Mucosa of gallbladder (tissue), 1 donor: ENCODE measurements at places on chromosomes 7 and 10.
A peak's percentile ranks its signal among the peaks of the same experiment; 100 is the strongest.

DNA sequence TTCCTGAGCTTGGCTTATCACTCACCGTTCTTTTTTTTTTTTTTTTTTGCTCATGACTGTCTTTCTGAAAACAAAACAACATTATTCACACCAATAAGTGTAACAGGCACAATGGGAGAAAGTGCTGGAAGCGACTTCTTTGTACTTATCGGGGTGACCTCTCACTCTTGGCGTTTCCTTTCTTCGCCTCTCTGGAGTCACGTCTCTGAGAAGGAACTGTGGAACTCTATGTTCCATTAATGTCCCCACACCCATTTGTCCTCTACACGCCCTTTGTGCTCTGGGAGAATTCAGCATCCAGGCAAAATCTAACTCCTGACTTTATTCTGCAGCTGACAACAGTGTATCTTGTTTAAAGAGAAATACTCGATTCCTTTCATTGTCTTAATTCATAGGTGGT lies 70.8 kb upstream of the FAM204A start:
- no peak for DNase-seq

GRCh38 chr10:75399461-75400162 lies 2.0 kb downstream of the ZNF503 start:
- DNase-seq, result peak; percentile 85

GRCh38 chr7:40945788-40946187 lies 757.1 kb downstream of the INHBA start:
- no peak for DNase-seq

DNA sequence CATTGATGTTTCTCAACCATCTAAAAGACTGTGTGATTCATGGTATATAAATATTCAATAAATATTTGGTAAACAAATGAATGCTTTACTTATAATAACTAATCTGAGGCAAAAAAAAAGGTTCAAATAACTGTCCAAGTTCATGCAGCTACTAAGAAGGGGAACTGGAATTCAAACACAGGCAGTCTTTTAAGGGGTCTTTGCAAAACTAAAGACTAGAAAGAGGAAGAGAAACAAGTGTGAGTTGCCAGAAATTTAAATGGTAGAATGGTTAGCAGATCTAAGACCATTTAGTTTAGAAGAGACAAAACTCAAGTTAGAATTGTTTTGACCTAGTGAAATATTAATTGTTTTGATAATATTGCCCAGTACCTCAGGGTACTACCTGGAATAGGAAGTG lies 642.0 kb upstream of the LRRN3 start:
- no peak for DNase-seq

- no peak for DNase-seq
Measured at GRCh38 chr10:34650156-34650555, 164.9 kb downstream of the PARD3 start.

GRCh38 chr7:41773756-41774155 lies 70.9 kb upstream of the INHBA start:
- DNase-seq, result no peak

DNA sequence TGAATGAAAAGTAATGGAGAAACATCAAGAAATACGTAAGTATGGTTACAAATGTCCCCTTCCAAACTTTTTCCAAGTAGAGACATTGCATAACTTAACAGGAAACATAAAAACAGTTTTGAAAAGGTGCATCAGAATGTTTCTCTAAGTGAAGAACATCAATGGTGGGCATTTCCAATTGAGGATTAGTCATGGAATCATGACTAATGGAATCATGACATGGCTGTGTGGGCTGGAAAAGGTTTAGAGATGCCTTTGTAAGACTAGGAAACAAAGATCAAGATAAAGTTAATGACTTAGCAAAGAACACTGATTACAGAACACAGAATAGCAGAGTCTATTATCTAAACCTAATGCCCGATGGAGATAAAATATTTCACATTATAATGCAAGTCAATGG lies 272.0 kb downstream of the HPSE2 start:
- DNase-seq, result no peak

GRCh38 chr7:48084727-48085432 lies 4.2 kb upstream of the UPP1 start:
- DNase-seq, result peak; percentile 59

DNA sequence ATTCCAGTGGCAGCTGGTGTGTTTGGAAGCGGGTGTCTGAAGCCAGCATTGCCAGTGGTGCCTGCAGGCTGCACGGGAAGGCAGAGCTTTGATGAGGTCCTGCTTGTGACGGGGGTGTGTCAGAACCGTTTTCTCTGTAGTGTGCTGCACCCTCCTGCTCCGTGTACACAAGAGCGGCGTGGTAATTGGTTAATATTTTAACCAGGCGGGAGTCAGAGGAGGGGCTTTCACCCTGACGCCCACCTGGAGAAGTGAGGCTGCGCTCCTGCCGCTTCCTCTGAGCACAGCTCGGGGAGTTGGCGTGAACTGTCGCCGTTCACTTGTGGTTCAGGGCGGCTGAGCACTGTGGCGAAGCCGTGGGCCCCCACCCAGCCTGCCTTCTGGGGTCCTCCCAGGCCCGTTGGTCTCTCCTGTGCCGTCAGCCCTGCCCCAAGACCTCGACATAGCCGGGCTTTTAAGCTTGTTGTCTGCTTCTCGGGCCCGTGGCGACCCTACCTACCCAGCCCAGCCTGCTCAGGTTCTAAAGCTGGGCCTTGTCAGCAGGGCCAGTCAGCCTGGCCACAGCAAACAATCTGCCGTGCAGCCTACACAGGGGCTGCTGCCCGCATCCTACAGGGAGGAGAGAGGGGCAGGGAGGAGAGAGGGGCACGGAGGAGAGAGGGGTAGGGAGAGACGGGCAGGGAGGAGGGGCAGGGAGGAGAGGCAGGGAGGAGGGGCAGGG lies 11.6 kb downstream of the NKX6-2 start:
- DNase-seq, result no peak

DNA sequence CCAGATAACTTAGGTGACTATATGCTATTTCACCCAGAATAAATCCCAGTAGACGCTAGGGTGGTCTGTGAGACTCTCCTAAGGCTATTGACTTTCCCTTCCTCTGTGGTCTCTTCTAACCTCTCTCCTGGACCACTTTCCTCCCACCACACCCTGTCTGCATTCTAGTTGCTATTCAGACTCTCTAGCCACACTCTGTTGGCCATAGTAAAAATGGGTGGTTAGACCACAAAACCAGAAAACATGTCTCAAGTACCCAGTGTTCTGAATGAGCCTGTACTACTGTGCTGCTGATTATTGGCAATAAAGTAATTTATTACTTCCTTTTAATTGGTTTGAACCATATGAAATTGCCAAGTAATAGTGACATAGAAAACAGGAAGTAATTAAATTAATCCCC lies 240.8 kb downstream of the KIF20B start:
- DNase-seq, result no peak

DNA sequence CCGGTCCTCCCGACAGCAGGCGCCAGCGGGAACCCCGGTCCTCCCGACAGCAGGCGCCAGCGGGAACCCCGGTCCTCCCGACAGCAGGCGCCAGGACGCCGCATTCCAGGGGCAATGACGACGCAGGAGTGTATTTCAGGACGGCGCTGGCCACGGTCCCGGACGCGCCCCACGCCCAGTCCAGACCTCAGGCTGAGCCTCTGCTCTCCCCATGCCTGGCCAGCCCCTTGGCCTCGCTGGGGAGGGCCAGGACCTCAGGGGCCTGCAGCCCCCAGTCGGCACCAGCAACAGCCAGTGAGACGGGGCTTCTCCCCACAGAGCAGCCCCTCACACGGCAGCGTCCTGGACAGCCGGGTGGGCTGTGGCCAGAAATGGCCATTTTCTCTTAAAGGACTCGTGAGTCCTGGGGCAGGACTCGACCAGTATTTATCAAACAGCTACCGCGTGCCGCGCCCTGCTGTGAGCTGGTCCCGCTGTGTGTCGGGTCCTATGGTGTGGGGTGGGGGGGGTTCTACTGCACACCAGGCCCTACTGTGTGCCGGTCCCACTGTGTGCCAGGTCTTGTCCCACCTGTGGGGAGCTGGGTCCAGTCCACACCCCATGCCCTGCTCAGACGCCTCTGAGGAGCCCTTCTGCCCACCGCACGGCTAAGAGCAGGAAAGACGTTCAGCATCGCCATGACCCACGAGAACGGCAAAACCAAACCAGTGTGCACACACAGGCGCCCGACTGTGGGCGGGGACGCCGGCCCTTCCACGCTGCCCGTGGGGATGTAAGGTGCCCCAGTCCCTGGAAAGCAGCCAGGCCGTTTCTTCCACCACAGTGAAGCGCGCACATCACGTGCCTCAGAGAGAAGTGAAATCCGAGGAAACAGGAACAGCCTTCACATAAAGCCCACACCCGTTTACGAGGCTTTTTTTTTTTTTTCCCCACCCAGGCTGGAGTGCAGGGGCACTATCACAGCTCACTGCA lies 33.3 kb downstream of the GET4 start:
- DNase-seq, result peak; percentile 76

DNA sequence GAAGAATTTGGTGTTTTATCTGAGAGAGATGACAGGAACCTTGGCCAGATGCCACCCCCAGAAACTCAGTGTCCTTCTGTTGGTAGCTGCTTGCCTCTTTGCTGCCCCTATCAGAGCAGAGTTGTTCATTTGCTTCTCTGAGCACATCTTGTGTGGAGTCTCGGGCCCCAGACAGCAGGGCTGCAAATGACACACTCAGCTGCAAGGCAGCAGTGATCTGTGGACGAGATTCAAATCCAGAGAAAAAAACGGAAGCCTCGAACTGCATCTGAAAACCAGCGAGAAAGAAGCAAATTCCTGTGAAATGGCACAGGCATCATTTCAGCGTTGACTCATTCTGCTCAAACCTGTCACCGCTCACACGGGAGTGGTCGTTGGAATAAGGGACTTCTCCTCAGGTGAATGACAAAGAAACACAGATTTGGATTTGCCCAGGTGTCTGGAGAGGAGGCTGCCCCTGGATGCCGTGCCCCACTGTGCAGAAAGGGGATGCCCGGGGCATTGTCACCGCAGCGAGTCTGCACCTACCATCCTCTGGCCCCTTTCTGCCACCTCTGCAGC lies 144.7 kb downstream of the PFKFB3 start:
- no peak for DNase-seq

GRCh38 chr10:114967071-114967470 lies 29.1 kb downstream of the TRUB1 start:
- no peak for DNase-seq

- no peak for DNase-seq
Measured at GRCh38 chr10:132066186-132066585, 440 bp downstream of the JAKMIP3 start.

- DNase-seq, result no peak
Measured at GRCh38 chr7:32481921-32482320, 8.3 kb downstream of the LSM5 start.

DNA sequence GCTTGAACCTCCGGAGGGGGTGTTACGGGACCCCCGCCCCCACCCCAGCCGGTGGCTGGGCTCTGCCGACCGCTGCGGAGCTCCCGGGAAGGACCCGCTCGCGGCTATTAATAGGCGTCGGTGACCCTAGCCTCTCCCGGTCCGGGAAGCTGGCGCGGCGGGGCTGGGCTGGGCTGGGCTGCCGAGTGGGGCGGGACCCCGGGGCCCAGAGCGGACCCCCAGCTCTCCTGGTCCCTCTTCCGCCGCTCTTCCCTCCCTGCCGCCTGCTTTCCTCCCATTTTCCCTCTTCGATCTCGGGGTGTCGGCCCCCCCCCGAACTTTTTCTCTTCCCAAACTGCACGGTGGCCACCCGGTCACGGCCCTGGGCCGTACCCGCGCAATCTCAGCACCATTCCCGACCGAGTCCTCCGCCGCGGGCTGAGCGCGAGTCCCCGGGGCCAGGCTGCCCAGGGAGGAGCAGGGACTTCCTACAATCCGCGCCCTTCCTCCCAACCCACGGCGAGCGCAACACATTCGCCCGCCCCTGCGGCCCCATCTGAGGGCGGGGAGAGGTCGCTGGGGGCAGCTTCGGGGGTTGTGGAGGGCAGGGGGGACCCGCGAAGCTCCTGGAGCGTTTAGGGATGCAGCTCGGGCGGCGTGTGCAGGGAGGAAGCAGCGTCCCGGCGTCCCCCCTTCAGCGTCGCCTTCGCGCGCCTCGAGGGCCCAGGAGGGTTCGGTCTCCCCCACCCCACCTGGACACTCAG lies 3.1 kb upstream of the ELFN1 start:
- no peak for DNase-seq

GRCh38 chr7:128796327-128796726 lies 4.6 kb downstream of the CCDC136 start:
- DNase-seq, result no peak

DNA sequence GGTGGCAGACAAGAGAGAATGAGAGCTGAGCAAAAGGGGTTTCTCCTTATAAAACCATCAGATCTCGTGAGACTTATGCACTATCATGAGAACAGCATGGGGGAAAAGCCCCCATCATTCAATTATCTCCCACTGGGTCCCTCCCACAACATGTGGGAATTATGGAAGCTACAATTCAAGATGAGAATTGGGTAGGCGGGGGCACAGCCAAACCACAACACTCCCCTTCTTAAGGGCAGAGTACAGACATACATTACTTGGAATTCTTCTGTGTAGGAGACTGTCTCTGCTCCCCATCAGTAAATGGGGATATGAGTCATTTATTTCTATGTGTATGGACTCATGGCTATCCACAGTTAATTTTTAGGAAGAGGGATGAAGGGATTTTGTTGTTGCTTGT lies 31.2 kb downstream of the FAM171A1 start:
- DNase-seq, result no peak

DNA sequence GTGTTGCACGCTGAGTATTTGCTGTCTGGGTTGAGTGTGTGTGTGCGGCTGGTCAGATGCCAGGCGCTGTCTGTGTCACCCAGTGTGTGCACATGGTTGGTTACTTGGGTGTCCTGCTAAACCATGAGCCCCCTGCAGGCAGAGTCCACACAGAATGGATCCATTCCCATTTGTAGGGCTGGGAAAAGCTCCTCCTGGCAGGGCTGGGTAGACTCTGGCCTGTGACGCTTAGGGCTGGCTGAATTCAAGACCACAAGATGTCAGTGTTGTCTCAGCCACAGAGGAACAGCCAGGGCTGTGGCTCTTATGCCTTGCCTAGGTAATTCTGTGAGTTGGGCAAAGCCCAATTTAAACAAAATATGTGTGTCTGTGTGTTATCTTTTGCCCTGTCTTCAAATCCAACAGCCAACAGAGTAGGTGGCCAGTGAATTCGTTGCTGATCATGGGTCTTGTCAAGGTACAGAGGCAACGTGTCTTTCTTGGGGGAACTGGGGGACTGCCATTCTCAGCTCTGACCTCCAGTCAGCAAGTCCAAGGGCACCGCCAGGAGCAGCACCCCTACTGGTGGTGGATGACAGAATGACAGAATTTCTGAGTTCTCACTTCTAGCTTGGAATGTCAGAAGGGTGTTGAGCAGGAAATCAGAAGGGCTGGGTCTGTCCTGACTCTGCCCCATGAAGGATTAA lies 285.1 kb downstream of the CCSER2 start:
- no peak for DNase-seq

- no peak for DNase-seq
Measured at GRCh38 chr7:133027397-133027796, 54.5 kb downstream of the CHCHD3 start.
